GM12878 (cell line): ENCODE measurements at places on chromosomes 11 and 22.

- no peak for DNase-seq
Measured at GRCh38 chr11:62267576-62267975, 2.4 kb upstream of the SCGB2A2 start.

DNA sequence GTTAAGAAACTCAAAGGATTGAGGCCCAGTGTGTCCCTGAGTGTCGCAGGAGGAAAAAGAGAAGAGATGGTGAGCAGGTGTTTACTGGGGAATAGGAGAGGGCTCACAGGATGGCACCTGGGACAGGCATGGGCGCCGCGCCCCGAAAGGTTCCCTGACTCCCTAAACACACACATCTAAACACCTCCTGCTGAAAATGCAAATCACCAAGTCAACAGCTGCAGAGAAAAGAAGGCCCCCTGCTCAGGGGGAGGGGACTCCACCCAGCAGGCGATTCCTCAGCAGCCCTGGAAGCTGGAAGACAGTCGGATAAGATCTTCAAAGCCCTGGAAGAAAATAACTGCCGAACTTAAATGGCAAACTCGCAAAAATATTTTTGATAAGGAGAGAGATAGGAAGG is 377.2 kb downstream of the BRD1 start:
- DNase-seq, result no peak

DNA sequence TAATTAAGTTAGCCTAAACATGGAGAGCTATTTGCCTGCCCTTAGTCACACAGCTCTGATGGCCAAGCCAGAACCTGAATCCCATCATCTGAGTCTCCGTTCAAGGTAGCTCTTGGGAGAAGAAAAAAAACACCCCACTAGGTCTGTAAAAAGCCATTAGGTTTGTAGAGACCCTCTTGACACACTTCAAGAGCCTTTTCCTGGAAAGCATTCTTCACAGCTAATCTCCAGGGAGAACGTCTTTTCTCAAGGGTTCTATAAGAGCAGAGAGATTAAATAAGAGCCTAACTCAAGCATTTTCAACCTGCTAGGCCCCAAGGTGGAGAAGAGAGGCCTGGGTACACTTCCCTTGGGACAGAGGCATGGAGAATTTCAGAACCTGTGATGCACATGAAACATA is 61.6 kb upstream of the NAV2 start:
- no peak for DNase-seq

- no peak for DNase-seq
Measured at GRCh38 chr11:69947059-69947792, 128.0 kb upstream of the FGF3 start.
